AML-193 (cell line): ENCODE measurements at places on chromosomes 11 and 22.

DNA sequence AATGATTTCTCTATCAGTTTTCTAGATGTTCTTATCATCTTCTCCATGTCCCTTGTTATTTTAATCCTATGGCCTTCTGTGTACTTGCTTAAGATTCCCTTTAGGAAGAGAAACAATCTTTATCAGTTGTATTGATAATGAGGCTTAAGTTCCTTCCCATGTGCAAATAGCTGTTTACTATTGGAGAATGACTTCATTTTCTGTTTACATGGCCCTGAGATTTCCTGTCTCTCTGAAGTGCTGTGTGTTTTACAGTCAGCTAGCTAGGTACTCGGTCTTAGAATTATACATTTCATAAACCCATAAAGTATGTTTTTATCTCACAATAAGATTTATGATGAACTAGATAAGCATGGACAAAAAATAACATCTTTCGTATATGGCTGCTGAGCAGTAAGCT is 67.5 kb upstream of the CCDC179 start:
- DNase-seq, result no peak

GRCh38 chr11:643366-643765 is 6.3 kb downstream of the DRD4 start:
- DNase-seq, result no peak

DNA sequence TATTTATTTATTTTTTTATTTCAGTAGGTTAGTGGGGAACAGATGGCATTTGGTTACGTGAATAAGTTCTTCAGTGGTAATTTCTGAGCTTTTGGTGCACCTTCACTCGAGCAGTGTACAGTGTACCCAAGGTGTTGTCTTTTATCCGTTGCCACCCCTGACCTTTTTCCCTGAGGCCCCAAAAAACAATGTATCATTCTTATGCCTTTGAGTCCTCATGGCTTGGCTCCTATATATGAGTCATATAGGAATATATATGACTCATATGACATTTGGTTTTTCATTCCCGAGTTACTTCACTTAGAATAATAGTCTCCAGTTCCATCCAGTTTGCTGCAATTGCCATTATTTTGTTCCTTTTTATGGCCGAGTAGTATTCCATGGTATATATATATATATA is 763.9 kb downstream of the NTM start:
- no peak for DNase-seq

DNA sequence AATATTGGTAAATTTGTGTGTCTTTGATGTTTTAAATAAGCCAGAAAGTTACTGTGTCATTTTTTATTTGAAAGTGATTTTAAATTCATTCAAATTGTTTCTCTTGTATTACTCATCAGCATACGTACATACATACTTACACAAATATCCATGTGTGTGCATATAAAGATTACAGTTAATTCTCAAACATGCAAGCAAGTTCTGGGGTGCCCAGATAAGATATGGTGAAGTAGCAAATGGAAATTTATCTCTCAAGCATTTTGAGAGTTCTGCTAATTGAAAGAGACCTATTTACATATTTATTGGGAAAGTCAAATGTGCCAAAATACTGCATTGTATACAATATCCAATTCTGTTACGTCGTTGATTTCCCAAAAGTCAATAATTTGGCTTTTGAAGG is 1024.0 kb upstream of the CNTN5 start:
- no peak for DNase-seq
